NCI-H2227 treated with DMSO at 0.1 percent for 48 hours (cell line): ENCODE measurements at places on chromosomes 16 and 17.

DNA sequence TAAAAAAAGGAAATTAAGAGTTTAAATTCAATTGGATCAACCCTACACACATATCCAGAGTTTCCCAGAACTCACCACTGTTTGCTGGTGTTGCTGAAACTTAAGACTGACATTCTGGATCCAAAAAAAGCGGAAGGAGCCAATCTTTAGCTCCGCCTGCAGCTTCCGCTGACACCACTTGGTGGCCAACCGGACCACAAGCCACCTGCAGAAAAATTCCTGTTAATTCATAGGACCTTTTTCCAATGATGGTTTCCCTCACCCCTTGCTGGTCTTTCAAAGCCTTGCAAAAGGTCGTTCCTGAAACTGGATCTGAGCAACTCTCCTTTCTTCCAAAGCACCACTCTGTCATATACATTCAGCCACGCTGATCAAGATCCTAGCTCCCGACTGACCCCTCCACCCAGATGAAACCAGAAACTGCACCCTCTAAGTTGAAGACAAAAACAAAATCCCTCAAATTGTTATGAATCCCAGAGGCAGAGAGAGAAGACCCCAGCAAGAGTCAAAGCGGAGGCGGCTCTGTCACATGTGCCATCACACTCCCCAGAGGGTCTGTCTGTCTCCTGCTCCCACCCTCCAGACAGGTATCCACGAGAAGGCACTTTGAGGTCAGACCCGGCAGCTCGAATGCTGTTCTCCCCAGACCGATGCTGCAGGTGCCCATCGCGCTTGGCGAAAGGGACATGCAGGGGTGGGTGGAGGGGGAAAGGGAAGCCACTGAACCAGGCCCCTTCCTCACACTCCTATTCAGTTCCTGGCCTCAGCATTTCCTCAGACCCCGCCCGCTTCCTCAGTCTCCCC is 773 bp downstream of the BLTP2 start:
- peak; percentile 1 for DNase-seq

DNA sequence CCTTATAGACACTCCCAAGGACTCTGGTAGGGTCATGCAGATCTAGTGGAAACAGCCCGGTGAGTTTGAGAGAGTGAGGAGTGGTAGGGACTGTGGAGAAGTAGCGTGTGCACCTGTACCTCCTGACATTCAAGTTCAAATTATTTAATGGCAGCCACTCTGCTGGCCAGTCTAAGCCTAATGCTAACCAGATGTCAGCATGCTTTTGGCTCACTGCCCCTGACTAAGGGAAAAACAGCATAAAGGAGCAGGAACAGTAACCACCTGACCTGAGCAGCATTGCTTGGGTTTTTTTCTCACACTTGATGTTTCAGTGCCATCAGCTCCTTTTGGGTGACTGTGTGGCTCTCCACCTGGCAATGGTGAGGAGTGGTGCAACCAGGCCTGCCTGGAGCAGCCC is 23.8 kb upstream of the SLC12A3 start:
- DNase-seq = no peak

- no peak for DNase-seq
Measured at GRCh38 chr17:41008811-41009210, at the start of gene KRTAP3-1. Gene KRTAP3-1, minus strand, starts transcription at chr17:41009128. Its CDS starts 54 bp downstream, at chr17:41009074.

DNA sequence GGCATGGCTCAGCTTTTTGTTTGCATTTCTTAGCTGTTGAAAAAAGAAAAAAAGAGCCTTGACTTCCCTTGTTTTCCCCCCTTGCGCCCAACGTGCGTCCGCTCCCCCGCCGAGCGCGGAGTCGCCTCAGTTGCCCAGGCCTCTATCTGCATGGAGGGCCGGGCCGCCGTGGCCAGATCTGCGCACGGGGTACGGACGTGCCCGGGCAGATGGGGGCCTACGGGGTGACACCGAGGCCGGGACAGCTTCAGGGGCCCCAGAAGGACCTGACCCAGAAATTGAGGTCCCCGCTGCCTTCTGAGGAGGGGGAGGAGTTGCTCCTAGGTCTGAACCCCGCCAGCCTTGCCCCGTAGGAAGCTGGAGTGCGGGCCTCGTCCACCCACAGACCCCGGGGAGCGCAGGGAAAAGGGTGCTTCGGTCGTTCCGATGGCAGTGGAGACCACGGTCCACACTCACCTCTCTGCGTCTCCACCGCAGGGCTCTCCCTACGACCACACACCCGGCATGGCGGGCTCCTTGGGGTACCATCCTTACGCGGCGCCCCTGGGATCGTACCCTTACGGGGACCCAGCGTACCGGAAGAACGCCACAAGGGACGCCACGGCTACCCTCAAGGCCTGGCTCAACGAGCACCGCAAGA is 1.5 kb downstream of the IRX5 start:
- DNase-seq = no peak

DNA sequence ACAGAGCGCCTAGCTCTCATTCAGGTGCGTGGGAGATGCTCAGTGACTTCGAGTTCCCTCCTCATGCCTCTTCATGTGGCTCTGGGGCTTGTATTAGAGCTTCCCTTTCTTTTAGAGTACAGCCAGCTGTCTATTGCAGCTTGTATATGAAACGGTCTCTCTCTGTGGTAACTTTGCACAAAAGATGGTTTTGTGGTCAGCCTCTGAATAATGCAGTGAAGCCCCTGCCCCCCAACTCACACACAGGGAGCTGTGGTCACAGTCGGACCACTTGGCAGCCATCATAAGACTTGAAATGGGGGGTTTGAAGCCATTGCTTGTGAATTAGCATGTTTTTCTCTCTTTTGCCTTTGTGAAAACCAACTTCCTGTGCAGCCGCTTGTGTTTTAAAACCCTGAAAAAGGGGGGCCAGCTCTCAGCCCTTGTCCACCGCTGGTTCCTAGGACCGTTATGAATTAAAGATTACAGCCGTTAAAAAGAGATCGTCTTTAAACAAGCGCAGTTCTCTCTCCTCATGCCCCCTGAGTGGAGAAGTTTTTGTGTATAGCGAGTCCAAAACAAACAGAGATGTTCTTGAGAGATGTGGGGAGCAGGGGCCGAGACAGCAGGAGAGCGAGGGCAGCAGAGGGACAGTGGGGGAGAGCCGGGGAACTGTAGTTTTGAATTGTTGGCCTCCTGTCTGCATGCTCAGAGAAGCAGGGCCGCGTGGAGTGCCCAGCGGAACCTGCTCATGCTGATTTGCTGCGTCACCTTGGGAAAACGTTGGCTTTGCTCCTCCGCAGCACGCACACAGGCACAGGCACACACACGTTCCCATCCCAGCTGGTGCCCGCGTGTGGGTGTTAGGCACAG is 199.0 kb downstream of the MSI2 start:
- DNase-seq = no peak

DNA sequence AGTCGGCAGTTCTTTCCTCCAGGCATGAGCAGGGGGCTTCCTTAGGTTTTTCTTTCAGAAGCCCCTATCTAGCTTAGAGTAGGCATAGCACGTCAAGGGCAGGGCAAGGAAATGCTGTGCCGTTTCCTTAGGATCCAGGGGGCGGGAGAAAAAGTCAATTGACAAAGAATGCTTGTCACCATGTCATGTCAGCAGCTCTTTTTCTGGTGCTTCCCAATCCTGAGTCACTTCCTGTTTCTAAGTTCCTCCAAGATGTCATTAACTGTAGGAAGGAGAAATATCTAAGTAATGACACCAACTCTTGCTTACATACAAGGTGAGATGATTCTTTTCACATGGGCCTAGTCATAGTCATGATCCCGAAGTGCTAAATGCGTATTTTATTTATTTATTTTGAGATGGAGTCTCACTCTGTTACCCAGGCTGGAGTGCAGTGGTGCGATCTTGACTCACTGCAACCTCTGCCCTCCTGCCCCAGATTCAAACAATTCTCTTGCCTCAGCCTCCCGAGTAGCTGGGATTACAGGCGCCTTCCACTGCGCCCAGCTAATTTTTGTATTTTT is 35.2 kb downstream of the GJC1 start:
- DNase-seq = no peak

- DNase-seq = peak; percentile 76
Measured at GRCh38 chr16:35255186-35255803, 1795.9 kb downstream of the TP53TG3F start.

- DNase-seq = no peak
Measured at GRCh38 chr16:83835586-83836566, 28.1 kb downstream of the HSBP1 start.

GRCh38 chr16:4319454-4320421 is 3.9 kb downstream of the GLIS2 start:
- no peak for DNase-seq

DNA sequence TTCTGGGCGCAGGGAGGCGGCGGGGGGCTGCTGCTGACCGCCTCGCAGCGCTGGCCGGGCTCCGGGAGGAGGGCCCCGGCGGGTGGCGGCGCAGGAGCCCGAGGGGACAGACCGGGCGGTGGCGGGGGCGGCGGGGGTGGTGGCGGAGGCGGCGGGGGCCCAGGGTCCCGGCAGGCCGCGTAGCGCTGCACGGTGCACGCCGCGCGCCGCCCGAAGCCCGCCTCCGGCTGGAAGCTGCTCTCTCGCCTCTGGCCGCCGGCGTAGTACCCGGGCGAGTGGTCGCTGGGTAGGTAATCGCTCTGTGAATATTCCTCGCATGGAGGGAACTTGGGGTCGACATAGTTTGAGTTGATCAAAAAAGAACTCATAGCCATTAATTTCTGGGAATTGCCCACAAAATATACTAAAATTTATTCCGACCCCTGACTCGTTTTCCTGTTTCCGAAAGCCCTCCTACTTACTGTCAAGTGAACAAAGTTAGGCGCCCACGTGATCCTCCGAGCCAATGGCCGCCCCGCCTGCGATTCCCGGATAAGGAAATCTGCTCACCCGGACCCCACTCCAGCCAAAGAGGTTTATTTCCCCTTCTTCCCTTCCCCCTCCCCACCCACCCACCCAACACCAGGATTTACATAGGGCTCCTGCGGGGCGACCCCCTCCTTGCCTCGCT is at the start of gene HOXB4:
TSS of gene HOXB4 (minus strand) at position 405 of the 670 bp plus-strand sequence. CDS start at position 374, 31 bp downstream.
- peak; percentile 65 for DNase-seq

DNA sequence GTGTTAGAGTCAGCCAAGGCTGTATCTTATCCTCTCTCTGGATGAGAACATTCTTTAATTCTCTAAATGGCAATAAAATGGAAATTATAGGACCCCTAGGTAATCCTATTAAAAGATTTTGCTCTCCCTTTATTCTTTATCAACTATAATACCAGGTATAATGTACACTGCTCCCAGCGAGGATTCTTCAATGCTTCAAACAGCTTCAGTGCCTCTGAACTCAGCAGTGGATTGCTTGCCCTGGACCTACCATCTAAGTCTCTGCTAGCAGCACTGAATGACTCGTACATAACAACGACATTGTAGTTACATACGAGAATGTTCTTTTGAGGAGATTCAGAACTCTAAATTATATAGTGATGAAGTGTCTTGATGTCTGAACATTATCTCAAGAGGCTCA is 3.7 kb upstream of the OR3A2 start:
- no peak for DNase-seq

- DNase-seq = no peak
Measured at GRCh38 chr16:67277294-67277998, 1.9 kb upstream of the PLEKHG4 start.

DNA sequence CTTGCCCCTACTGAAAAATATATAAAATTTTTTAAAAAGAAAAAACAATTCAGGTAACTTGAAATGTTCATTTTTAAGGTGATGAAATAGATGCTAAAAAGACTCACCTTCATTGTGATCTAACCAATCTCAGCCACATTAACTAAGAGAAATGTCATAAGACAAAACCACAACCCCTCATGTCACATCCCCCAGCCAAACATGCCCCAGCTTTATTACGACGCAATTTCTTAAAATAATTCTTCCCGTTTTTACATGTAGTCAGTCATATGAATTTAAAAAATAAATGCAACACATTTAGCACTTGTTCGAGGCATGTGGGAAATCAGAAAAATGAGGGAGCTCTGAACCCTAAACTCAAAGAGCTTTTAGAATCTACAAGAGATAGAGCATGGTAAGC is 9.5 kb downstream of the AMFR start:
- DNase-seq = no peak

GRCh38 chr17:60390925-60391470 is 935 bp downstream of the USP32 start:
- DNase-seq = peak; percentile 67

DNA sequence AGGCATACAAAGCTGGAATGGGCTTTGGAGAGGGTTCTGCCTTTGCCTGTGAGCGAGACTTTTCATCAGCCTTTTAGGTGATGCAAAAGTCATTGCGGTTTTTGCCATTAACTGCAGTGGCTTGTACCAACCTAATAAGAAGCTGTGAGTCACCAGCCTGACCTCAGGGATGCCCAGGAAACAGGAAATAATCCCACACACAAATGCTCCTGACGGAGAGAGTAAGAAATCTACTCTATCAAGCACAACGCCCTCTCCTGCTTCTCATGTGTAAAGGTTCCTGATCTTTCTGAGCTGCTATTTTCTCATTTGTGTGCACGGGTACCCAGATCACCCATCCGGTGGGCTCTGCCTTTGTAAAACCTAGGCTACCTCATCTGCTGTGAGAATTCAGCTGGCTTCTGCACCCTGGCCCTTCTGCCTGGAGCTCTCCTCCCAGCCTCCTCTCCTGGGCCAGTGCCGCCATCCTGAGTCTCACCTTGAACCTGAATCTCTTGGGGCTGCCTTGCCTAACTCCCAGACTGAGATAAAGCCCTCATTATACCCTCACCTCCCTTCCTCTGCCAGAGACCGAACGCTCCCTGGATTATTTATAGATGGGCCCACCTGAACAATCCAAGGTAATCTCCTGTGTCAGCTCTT is 299.7 kb downstream of the C16orf95 start:
- DNase-seq = no peak

GRCh38 chr16:20271893-20272292 is 55.4 kb downstream of the GP2 start:
- DNase-seq = no peak

GRCh38 chr16:21599122-21600030 is at the start of gene METTL9:
Gene METTL9, plus strand, starts transcription at chr16:21599577. Its CDS starts 157 bp downstream, at chr16:21599734.
- peak; percentile 97 for DNase-seq

DNA sequence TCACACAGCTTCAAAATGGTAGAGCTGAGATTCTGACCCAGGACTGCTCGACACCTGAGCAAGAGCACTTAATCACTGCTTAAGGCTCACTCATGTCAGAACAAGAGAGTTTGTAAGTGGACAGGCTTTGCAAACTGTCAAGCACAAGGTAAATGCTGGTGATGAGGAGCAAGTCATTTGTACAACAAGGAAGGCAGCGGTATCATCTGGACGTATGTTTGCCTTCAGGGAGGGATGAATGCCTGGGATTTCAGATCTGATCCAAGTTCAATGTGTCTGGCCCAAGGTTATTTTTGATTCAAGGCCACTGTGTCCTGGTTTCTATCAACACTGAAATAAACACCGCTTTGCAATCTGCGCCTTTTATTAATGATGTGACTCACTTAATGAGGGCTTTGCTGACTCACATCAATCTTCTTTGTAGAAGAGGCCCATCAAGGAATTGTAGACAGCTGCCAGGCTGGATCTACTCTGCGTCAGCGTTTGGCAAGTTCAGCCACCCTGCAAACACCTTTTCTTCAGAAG is 174.4 kb upstream of the HS3ST3A1 start:
- DNase-seq = no peak

GRCh38 chr16:10571354-10571753 is 9.0 kb downstream of the EMP2 start:
- DNase-seq = no peak

GRCh38 chr17:75260641-75261335 is 618 bp downstream of the GGA3 start:
- no peak for DNase-seq
